MCF 10A (cell line): ENCODE measurements at places on chromosomes 5 and 9. TPM values are rescaled to one million over a fixed set of nuclear protein-coding genes. Genes with fewer than 3 reads are reported as not detected.

GRCh38 chr5:96247097-96247701 lies 185.8 kb downstream of the PCSK1 start:
- no peak for DNase-seq

The RBM27 gene
- 25.6 and 27.9 TPM in 2 replicates for total RNA-seq

The ZNF366 gene
- not detected in 2 replicates for total RNA-seq

GRCh38 chr5:60173667-60174066 lies 280.1 kb upstream of the PDE4D start:
- DNase-seq: no peak

GRCh38 chr5:144374637-144375036 lies 204.0 kb downstream of the KCTD16 start:
- DNase-seq: no peak

DNA sequence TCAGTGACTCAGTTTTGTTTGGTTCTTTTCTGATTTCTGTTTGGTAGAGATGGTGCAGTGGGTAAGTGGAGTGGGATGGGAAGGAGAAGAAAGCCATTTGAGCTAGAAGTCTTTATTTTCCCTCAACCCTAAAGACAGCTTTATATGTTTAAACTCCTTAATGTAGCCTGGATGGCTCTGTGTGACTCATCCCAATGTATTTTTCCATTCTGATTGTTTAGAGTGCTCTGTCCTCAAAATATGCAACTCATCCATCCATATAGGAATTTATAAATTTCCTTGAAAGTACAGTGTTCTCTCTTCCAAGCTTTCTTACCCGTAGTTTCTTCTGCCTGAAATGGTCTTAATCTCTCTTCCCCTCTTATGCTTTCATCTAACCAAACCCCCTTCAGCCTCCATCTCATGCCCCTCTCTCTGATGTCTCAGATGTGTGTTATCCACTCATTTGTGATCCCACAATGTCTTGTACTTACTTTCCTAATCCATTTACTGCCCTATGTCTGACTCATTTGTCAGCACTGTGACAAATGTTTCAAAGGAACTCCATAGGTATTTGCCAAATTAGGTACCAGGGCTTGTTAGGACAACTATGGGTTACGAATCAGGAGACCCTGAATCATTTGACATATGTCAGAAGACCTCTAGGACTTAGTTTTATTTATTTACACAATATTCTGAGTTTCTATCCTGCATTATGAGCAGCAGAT lies 217.5 kb upstream of the SGCD start:
- no peak for DNase-seq

The MCIDAS gene
- 1.8 TPM in 2 replicates for total RNA-seq

- no peak for DNase-seq
Observed at GRCh38 chr9:10071579-10071978, 541.2 kb downstream of the PTPRD start.

DNA sequence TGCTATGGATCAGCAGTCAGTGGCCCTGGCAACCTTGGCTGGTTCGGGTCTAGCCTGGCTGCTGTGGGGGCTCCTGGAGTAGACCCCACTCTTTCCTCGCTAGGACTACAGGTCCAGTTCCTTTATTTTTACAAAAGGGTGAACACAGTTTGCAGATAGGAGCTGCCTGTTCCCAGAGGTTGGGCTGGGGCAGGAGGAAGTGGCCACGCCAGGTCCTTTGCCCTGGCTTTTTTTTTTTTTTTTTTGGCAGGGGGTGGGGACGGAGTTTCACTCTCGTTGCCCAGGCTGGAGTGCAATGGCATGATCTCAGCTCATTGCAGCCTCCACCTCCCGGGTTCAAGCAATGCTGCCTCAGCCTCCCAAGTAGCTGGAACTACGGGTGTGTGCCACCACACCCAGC lies 7.9 kb downstream of the SLC2A6 start:
- no peak for DNase-seq

The DDX4 gene
- total RNA-seq: not detected in 2 replicates

- no peak for DNase-seq
Observed at GRCh38 chr9:129270205-129270604, 92.1 kb upstream of the IER5L start.

DNA sequence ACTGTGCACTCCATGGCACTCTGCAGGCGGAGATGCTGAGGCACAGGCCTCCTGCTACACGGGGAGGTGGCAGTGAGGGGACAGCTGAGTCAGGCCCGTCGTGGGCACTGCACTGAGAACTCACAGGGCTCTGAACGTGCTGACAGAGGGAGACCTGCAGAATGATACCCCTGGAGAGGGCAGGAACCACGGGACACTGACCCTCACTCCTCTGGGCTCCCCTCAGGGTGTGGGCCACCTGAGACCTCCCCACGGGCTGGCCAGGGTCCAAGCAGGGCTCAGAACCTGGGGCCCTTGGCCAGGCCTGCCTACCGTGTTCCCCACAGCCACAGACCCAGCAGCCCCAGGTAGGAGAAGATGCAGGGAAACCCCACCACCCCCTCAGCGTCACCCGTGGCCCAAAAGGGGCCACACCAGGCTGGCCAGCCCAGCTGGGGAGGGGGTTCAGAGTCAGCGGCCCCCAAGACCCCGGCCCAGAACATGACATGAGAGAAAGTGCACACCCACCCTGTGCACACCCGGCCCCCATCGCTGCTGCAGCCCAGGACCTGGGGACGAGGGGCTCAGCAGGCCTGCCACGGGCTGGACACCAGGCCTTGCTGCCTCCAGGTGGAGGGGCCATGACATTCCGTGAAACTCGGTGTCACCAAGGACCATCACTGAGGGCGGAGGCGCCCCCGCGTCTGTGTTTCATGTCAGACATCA lies 30.9 kb downstream of the GLT6D1 start:
- DNase-seq: no peak

The LCN10 gene
- not detected in 2 replicates for total RNA-seq

DNA sequence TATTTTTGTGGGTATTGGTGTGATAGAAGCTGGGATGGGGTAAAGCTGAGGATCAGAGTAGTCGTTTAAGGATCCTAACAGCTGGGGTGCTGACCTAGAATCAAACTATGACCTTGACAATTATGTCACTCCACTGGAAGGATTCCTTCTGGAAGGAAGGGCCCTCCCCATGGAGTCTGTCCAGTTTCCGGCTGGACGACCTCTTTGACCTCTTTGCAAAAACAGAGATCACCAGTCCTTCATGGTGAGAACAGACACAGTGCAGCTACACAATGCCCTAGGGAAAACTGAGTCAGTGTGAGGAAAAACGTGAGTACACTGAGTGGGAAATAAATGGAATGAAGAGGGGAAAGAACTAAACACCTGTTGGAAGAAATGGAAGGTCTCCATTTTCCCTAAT lies 445.6 kb downstream of the MAT2B start:
- DNase-seq: no peak

GRCh38 chr5:137563301-137563645 lies 64.1 kb upstream of the SPOCK1 start:
- DNase-seq: no peak

The OTULIN gene
- 27.0 and 34.6 TPM in 2 replicates for total RNA-seq

The RNF208 gene
- total RNA-seq: 2.5 and 3.1 TPM in 2 replicates

- no peak for DNase-seq
Observed at GRCh38 chr9:91533382-91533781, 109.8 kb upstream of the NFIL3 start.

GRCh38 chr5:153486771-153487170 lies 3.7 kb upstream of the GRIA1 start:
- no peak for DNase-seq

The S1PR3 gene
- total RNA-seq: 2.7 and 2.8 TPM in 2 replicates

The SMC2 gene
- 13.7 and 23.1 TPM in 2 replicates for total RNA-seq

- DNase-seq: peak; percentile 16
Observed at GRCh38 chr5:133521801-133522200, 90.5 kb downstream of the FSTL4 start.

DNA sequence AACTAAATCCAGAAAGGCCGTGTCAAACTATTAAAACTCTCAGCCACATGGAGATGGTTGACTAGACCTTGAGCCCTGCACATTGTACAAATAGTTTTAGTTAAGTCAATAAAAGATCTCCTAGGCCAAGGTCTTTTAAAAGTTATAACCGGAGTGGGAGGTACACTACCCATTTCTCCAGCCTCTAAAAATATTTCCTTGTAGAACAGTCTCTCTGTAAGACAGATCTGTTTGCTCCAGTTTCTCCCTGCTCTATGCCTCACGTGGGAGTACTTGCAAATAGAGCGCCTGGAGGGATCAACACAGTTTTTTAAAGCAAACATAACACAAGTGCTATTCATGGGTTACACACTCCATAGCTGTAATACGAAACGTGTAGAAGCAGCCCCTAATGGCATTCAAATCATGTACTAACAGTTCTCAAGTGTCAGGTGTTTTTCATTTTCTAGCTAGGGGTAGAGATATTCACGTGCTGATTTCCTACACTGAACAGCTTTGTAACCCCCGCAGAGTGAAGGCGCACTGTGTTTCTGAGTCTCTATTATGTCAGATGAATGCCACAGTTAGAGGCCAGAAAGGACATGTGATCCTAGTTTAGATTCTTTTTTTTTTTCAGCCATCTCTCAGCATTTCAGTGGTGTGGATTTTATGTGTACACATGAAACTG lies 703.4 kb upstream of the GRAMD2B start:
- DNase-seq: no peak

The FABP6 gene
- not detected in 2 replicates for total RNA-seq

DNA sequence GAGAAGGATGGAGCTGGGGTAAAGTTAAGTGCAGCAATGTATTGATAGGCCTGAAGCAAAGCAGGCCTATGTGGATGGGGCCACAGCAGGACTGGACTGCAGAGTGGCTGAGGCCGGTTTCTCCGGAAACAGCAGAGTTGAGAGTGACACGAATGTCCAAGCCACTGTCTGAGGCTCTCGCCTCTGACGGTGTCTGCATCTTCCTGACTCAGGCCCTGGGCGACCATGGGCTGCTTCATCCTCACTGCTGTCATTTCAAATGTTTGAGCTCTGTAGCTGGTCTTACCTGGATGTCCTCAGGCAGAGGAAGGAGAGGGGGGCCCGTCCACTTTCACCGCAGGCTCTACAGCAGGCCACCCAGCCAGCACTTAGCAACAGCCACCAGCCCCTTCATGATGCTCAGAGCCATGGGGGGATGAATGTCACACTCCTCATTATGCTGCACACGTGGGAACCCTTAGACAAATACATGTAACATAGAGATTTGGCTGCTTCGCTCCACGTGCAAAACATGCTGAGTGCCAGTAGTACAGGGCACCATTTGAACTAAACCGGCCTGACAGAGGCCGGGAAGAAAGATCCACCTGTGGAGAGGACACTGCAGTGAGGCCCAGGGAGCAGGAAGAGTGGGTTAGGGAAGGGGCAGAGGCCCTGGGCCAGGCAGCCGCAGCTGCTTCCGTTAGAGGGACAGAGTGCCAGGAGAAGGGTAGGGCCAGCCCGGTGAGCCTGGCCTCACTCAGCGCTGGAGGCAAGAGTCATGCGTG lies 31.7 kb upstream of the NXNL2 start:
- DNase-seq: no peak

The SPINK7 gene
- not detected in 2 replicates for total RNA-seq

DNA sequence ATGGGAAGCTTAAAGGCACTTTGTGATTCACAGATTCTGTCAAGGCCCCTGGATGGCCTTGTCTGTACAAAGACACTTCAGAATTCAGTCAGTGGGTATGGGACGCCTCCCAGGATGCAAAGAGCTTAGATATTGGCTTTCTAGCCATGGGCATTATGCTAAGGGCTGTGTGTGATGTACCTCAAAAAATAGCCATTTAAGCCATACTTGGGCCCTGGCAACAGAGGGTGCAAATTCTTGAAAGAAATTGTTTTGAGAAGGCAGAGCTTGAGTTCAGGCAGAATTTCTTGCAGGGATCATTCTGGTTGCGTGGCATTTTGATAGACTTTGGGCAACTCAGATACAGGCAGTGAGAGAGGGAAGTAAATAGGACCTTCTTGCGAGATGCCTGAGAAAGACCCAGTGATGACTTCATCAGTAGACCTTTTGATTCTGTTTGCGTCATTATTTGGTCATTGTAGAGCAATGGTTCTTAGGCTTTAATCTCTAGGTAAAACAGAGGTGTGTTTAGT lies 3.9 kb downstream of the CYFIP2 start:
- DNase-seq: no peak

DNA sequence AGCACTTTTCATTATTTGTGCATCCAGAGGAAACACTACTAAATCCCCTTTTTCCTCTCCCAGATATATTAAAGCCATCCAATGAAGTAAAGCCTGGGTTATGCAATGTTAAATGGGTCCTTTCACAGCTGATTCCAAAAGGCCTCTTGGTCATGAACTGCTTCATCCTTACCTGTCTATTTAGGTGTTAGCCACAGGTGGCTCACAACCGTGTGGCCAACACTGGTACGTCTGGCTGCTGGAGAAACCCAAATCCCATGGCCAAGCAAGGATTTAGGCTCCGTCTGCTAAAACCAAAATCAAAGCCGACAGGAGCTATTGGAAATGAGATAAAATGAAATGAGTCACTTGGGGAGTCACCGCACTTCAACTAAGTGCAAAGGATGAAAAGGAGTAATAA lies 193.9 kb downstream of the ADCY2 start:
- no peak for DNase-seq
